ENCODE measurements at places on chromosomes 5 and 9.

DNA sequence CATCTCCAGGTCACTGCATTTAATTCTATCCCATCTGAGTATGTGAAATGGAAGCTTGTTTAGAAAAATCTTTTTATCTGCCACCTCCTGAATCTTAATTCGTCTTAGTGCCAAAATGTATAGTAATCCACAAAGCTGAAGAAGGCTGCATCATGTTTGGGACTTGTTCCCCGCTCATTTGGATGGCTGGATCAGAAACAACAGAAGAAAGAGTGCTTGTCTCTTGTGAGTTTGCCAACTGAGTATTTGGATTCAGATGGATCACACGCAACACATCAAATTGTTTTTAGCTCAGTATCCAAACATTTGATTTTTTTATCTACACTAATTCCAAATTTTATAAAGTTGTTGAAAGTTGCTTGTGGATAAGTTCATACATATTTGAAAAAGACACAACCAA lies 197.2 kb upstream of the PAPPA start:
- DNase-seq = no peak

DNA sequence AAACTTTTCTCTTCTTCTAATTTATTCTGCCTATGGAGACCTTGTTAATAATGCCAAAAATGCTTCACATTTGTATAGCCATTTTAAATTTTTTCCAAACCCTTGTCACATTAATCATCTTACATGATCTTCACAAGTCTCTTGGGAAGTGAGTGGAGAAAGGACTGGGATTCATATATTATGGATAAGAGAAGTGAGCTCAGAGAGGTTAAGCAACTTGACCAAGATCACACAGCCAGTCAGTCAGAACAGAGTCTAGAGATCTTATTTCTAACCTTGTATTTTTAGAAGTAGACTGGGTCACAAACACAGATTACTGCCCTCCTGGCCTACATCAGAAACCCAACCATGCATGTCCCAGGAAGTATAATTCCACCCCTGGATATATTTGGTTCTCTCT lies 218.0 kb upstream of the ADRA1B start:
- no peak for DNase-seq

DNA sequence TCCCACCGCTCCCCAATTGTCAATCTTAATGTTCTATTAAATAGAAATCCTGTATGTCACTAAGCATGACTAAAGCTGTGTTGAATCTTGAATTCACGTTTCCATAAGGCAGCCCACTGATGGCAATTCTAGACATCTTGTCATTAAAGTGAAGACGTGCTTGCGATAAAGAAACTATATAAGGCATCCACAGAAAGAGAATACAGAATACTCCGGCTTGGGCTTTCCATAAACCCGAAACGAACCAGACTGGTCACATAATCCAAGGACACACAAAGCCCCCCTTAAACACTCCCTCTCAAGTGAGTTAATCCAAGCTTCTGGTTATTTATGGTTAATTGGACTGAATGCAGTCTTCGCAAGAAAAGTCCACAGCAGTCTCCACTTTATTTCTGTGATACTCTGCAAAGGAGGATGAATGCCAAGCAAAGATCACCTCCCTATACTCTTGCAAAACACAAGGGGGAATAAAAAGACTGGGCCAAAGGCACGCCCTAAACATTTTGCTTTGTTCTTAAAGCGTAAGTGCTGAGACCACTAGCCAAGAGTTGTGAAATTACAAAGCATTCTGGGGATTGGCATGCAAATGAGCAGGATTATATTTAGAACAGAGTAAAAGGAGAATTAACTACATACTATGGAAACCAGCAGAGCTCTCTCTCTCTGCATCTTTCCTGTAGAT lies 54.7 kb downstream of the DPYSL3 start:
- peak; percentile 9 for DNase-seq

DNA sequence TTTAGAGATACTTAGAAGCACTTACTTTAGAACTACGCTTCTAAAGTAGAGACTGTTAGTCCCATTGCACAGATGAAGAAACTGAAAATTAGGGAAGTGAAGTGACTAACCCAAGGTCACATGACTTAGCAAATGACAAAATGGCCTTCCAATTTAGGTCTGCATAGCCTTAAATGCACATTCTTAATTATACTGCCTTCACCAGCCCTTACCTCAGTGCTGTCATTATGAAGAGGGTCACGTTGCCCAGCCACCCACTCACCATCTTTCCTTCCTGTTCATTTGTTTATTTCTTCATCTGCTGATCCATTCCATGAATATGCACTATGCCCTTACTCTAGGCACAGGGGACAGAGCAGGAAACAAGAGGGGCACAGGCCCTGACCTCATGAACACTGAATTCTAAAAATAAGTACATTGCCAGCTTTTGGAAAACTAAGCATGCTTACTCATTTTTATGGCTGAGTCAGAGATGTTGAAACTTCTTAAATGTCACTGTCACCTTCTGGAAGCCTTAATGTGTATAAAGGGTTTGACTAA lies 8.6 kb downstream of the HAVCR2 start:
- DNase-seq = no peak

- no peak for DNase-seq
These were observed 125.9 kb downstream of the RGS3 start for GRCh38 chr9:113589407-113589806.

- peak; percentile 65 for DNase-seq
These were observed 65.9 kb downstream of the ELL2 start for GRCh38 chr5:95895771-95896170.
